ENCODE measurements at places on chromosomes 3 and 15. TPM values are rescaled to one million over a fixed set of nuclear protein-coding genes. Genes with fewer than 3 reads are reported as not detected.

Gene SLC2A2
- not detected for total RNA-seq

Gene VILL
- total RNA-seq: 2.3 TPM

Gene SLC38A3
- total RNA-seq: 3.9 TPM

Gene SAMD7
- total RNA-seq: not detected

Gene SELENOS
- total RNA-seq: 60.4 TPM

Gene SLC12A8
- 2.0 TPM for total RNA-seq

Gene CHRM5
- total RNA-seq: not detected

Gene GUCA1C
- not detected for total RNA-seq

Gene PAQR9
- total RNA-seq: not detected

Gene ENTPD3
- not detected for total RNA-seq

Gene ZMYND10
- total RNA-seq: 0.50 TPM

Gene BOC
- 17.9 TPM for total RNA-seq

Gene KLHL40
- total RNA-seq: not detected

Gene GCSAM
- not detected for total RNA-seq

Gene IL17RB
- 0.24 TPM for total RNA-seq

Gene GPR62
- total RNA-seq: not detected

Gene CYP19A1
- not detected for total RNA-seq

Gene CDC25A
- 3.8 TPM for total RNA-seq

Gene LAMB2
- total RNA-seq: 811 TPM

Gene POPDC2
- 2.4 TPM for total RNA-seq

Gene CSPG5
- total RNA-seq: 0.59 TPM

Gene COPS2
- 69.1 TPM for total RNA-seq

Gene FETUB
- total RNA-seq: not detected

Gene HGD
- total RNA-seq: 0.44 TPM

Gene KBTBD13
- total RNA-seq: not detected

Gene BTBD1
- total RNA-seq: 53.2 TPM

Gene CCR3
- total RNA-seq: not detected

Gene ASB14
- not detected for total RNA-seq

Gene NDUFB5
- 74.7 TPM for total RNA-seq

Gene CFAP91
- total RNA-seq: not detected

Gene EAF1
- 17.8 TPM for total RNA-seq

Gene CYP1A2
- total RNA-seq: not detected

Gene GCNT3
- 0.76 TPM for total RNA-seq

Gene CLDN16
- total RNA-seq: not detected

Gene DISP2
- total RNA-seq: 1.5 TPM

Gene LXN
- total RNA-seq: 4.0 TPM

Gene SLC28A1
- total RNA-seq: not detected

Gene DGKG
- total RNA-seq: not detected

Gene THBS1
- total RNA-seq: 849 TPM

Gene RBP2
- not detected for total RNA-seq

Gene EPHB1
- 0.75 TPM for total RNA-seq

Gene CCR9
- not detected for total RNA-seq

Data from osteocyte (in vitro differentiated cells).